ENCODE measurements at places on chromosomes 12 and 14.

GRCh38 chr12:24814379-24815113, 134.4 kb downstream of the BCAT1 start:
- DNase-seq: no peak

GRCh38 chr12:109677279-109677691, 36.3 kb upstream of the FAM222A start:
- DNase-seq: no peak

- no peak for DNase-seq
These were observed 97.0 kb upstream of the GRIP1 start for GRCh38 chr12:66775871-66776270.

DNA sequence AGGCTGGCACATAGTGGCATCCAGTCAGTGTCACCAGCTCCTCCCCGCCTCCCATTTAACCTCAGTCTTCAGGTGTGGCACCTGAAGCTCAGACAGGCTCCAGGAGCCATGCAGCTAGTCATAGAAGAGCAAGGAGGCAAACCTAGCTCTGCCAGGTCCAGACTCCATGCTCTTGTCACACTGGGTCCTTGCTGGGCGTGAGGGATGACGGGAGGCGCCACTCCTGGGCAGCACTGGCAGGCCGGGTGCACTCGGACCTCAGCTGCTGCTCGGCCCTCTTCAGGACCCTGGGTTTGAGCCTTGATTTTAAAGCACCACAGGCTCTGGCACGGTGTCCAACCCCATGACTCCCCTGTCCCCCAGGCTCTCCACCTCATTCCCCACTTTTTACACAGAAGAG, 24.1 kb downstream of the ITPK1 start:
- no peak for DNase-seq

DNA sequence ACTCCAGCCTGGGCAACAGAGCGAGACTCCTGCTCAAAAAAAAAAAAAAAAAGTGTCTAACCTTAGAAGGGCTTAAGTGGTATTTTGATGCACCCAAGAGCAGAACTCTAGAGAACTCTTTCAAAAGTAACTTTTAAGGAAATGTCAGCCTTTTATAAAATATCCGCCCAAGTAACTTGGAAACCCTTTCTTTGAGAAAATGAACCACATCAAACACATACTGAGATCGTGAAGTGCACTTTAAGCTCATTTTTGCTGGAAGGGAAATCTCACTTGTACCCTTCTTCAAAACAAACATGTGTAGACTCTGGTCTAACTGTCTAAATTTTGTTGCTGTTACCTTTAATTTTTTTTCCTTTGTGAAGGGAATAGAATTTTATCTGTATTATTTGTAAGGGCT, 5.5 kb downstream of the C12orf56 start:
- peak; percentile 39 for DNase-seq

DNA sequence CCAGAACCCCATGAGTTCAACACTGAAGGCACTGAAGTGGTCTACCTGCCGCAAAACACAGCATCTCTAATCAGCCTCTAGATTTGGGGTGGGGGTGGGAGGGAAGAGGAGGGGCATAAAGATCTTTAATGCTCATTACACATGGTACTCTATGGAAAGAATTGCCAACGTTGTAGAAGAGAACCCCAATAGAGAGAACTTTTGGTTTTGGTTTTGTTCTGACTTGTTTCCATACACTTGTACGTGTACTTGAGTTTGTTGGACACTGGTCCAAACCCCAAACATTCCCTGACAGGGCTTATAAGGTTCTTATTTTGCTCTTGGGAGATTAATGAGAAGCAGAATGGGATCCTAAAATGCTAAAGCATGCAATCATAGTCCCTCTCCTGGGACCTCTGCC, 31.0 kb downstream of the GNPTAB start:
- DNase-seq: no peak

DNA sequence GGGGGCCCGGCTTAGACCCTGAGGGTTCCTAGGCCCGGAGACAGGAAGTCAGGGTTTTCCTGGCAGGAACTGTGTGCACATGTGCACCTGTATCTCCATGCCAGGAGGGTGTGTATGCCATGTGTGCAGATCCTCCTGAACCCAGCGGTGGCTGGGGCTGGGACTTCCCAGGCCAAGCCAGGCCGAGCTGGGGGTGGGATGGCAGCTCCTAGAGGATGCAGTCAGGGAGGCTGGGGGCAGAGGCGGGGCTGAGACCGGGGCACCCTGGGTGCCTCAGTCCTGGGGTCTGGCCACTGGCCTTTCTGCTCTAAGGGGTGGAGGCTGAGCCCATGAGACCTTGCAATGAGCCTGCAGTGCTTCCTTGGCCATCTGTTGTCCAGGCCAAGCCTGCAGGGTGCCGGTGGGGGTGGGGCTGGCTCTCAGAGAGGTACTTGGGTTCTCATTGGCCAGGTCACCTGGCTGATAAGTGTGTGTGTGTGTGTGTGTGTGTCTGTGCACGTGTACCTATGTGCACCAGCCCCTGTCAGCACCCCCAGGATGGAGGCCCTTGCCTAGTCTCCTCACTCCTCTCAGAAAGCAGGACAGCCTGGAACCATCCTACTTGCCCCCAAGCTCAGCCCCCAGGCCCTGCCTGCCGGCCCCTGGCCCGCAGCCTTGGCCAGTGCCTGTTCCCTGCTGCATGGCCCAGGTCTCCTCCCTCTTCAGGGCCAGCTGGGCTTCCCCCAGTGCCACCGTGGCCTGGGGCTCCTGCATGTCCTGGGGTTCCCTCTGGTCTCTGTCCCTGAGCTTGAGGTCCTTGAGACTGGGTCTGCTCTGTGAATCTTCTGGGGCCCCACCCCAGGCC, 10.6 kb upstream of the TNFAIP2 start:
- DNase-seq: no peak

DNA sequence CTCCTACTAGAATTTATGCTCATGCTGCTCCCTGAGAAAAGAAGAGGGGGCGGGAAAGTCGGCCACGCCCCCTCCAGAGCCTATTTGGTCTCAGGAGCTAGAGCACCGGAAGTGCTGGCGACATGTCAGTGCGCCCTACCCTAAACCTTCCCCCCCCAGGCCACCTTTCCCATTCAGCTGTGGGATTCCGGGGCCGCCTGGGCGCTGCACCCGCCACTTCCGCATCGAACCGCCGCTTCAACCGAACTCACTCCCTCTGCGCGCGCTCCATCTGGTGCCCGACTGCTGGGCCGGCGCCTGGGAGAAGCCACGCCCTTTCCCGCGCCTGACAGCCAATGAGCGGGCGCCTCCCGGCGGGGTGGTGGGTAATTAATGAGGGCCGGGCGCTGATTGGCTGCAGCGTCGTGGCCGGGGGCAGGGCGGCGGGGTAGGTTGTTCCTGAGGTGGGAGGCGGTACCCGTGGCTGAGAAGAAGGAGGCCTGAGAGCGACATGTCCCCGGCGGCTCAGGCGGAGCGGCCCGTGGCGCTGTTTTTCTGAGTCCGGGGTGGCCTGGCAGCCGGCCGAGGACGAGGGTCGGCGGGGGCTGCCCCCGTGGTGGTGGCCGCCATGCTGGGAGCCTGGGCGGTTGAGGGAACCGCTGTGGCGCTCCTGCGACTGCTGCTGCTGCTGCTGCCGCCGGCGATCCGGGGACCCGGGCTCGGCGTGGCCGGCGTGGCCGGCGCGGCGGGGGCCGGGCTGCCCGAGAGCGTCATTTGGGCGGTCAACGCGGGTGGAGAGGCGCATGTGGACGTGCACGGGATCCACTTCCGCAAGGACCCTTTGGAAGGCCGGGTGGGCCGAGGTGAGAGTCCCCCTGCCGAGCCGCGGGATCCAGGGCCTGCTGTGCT, at the start of gene MLEC:
MLEC (plus strand) TSS at position 460 of the 888 bp plus-strand sequence; CDS start at position 608, 148 bp downstream.
- DNase-seq: peak; percentile 99

GRCh38 chr12:132646850-132647249, 28.3 kb downstream of the P2RX2 start:
- DNase-seq: no peak

GRCh38 chr12:54588110-54588889, at the start of gene PPP1R1A:
TSS of gene PPP1R1A (minus strand) at chr12:54588659. CDS start at chr12:54588488, 171 bp downstream.
- no peak for DNase-seq

DNA sequence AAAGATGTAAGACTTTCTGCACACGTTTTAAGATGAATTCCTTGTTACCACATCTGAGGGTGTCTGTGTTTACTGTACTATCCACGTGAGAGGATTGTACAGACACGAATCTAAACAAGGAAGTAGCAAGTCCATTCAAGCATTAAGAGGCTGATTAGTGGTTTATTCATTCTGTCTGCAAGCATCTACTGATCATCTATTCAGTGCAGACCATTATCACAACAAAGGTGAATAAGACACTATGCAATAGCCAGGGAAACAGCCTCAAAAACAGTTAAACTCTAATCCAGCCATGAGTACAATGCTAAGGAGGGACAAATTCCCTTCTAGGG, 111.6 kb upstream of the PZP start:
- no peak for DNase-seq

DNA sequence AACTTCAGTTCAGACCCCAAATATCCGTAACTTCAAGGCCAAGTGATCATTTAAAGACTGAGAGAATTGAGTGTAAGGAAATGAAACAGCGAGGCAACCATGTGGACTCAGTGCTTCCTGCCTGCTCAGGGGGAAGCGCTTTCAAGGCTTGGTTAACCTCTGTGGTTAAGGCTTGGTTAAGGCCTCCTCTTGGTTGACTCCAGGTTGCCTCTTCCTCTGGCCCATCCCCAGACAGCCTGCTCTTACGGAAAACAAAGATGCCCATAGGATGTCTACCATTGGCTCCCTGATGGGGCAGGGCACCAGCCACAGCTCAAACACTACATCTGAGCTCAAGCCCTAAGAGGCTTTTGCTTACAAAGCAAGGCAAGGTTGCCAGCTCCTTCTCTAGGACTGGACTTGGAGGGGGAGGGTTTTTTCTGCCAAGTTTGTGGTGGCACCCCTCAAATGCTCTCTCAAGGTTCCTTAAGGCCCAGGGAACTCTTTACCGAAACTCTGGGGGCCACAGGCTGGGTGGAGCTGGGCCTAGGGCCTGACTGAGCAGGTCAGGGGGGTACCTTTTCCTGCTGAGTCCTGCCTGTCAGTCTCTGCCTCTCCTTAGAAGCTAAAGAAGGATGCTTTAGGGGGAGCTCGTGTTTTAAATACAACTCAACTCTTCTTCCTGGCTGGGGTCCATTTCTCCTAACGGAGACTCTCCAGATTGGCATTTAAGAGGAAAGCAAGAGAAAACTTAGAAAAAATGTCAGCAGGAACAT, 13.7 kb downstream of the COL2A1 start:
- DNase-seq: peak; percentile 44

DNA sequence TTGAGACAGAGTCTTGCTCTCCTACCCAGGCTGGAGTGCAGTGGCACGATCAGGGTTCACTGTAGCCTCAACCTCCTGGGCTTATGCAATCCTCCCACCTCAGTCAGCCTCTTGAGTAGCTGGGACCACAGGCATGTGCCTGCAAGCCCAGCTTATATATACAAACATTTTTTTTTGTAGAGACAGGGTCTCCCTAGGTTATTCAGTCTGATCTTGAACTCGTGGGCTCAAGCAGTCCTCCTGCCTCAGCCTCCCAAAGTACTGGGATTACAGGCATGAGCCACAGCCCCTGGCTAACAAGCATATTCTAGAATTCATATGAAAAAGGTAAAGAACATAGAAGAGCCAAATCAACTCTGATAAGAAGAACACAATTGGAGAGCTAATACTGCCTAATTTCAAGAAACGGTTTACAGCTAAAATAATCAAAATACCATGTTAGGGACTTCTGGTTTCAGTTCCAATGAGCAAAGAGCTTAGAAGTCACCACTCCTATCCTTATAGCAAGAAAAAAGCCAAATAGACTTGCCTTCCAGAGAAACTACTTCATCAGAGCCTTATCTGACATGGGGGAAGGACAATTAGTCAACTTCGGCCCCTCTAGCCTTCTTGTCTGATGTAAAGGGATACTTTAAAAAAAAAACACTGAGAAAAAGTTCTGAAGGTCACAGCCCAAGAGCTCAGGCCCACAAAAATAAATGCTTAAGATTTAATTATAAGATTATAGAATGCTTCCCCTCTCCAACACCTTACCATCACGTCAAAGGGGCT, 37.6 kb downstream of the TMEM116 start:
- no peak for DNase-seq

GRCh38 chr14:100436745-100437406, 113.7 kb downstream of the SLC25A47 start:
- DNase-seq: no peak

DNA sequence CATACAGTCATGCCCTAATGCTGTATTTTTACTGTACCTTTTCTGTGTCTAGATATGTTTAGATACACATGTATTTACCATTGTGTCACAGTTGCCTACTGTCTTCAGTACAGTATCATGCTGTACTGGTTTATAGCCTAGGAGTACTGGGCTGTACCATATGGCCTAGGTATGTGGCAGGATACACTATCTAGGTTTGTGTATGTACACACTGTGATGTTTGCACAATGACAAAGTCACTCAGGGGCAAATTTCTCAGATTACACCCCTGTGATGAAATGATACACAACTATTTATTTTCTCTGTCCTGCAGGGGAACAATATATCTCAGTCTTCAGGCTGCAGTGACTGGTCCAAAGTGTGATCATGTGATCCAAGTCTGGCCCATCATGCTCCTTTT, 1076.1 kb downstream of the VRK1 start:
- DNase-seq: no peak

GRCh38 chr14:82805892-82806825, 1272.5 kb upstream of the SEL1L start:
- no peak for DNase-seq

GRCh38 chr12:67327466-67327865, 58.3 kb downstream of the CAND1 start:
- DNase-seq: no peak

- no peak for DNase-seq
These were observed 63.2 kb upstream of the RFX4 start for GRCh38 chr12:106519607-106520021.

DNA sequence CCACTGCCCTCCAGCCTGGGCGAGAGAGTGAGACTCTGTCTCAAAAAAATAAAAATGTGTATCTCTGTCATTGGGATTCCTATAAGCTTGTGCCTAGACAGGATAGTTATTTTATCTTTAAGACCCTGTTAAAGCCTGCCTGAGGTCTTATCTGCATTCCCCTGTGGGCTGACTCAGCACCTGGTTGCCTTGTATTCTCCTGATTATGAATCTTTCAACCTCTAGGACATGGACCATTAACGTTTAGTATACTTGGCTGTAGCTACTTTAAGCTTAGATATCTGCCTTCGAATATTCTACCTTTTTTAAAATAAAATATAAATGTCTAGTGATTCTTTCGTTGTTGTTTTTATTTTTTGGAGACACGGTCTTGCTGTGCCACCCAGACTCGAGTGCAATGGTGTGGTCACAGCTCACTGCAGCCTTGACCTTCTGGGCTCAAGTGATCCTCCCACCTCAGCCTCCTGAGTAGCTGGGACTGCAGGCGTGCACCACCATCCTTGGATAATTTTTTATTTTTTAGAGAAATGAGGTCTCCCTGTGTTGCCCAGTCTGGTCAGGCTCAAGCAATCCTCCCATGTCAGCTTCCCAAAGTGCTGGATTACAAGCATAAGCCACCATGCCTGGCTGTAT, 41.3 kb downstream of the RESF1 start:
- no peak for DNase-seq

GRCh38 chr12:81257947-81258551, 180.2 kb downstream of the ACSS3 start:
- DNase-seq: no peak
